ENCODE measurements at places on chromosomes 3 and 15. TPM values are rescaled to one million over a fixed set of nuclear protein-coding genes. Genes with fewer than 3 reads are reported as not detected.

GRCh38 chr3:40120806-40121205, 188.7 kb upstream of the EIF1B start:
- DNase-seq: peak; percentile 8

DNA sequence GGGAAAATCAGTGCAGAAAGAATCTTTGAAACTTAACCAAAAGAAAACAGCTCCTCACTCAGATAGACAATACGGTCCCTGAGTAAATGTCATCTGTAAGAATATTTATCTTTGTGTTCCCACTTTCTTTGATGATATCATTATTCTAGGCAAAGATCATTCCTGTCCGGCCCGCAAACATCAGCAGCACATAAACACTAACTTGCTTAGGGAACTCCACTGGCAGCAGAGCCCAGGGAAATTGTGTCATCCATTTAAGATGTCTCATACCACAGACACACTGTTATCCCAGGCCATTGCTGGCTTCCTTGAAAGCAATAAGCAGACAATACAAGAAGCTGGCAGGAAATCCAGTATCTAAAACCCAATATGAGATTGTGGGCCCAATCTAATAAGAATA, 20.1 kb upstream of the CD96 start:
- no peak for DNase-seq

DNA sequence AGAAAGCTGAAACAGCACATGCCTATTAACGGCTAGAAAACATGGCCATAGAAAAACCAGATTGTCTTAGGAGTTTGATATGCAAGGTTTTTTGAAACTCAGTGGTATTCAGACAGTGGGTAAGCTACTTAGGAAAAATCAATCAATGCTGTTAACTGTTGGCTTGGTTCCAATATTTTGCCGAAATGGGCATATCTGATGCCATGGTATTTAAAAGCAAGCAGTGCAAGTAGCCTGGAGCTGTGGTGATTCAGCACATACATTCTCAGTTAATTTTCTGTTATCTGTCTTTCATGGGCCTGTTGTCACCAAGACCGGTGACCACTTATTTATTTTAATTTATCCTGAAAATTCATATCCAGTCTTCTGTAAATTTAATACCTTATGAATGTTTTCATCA, 17.3 kb upstream of the SUCNR1 start:
- DNase-seq: no peak

GRCh38 chr3:100072326-100073048, 41.8 kb downstream of the FILIP1L start:
- no peak for DNase-seq

GRCh38 chr3:62665627-62666437, 209.4 kb downstream of the CADPS start:
- peak; percentile 60 for DNase-seq

GRCh38 chr3:173750095-173750494, 352.6 kb downstream of the NLGN1 start:
- peak; percentile 88 for DNase-seq

DNA sequence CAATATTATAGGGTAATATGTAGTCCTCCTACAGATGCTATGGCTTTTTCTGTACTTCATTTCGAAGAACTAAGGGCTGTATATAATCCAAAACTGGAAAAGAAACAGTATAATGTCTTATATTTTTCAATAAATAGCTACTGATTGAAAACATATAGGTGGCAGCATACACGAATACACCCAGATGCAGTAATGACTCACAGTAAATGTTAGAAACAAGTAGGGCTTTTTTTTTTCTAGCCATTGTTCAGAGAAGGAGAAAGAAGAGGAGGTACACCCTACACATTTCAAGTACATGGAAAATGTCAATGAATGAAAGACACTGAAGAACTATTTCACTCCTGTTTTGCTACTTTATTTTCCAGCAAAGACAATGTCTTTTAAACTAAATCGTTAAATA, 9.4 kb downstream of the DAZL start:
- DNase-seq: no peak

DNA sequence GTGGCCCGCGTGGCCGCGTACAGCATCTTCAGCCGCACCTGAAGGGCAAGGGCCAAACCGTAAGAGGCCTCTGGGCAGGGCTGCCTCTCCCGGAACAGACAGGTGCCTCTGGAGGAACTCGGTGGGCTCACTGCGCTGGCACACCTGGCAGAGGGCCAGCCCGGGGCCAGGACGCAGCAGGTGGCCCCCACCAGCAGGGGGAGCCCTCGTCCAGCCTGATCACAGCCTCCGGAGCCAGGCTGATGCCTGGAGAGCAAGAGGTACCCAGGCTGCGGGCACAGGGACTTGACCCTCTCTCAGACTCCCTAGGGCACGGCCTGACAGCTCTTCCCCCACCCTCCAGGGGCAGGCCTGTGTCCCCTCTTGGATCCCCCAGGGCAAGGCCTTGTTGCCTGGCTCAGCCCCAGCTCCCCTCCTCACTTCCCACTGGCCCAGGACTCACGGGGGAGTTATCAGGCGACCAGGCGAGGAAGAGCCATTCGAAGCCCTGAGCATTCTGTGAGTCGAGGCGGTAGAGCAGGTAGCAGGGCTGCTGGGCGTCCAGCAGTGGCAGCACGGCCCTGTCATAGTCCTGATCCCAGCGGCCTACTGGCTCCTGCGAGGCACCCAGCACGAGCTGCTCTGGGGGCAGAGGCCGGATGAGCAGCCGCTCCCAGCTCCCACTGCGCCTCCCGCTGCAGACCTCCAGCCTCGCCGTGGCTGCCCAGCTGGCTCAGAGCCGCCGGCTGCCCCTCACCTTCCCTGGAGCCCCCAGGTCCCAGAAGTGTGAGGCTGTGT, 6.2 kb upstream of the TLR9 start:
- peak; percentile 62 for DNase-seq

DNA sequence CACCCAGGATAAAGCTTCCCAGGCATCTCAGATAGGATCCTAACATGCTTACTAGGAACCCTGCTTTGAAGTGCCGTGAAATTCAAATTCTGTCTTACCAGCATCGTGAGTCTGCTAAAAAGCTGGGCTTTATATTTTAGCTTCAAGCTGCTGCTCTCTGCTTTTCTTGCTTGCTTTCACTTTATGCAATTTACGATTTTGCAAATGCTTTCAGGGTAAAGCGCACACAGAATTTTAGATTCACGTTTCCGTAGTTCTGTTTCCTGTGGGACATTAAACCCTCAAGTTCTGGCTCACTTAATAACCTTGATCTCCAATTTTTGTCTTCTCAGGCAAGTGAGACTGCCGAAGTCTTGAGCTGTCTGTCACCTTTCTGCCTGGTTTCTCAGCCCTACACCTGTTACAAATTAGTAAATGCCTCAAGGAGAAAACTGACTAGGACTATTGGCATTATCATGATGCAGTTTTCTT, 170.5 kb upstream of the TGFBR2 start:
- no peak for DNase-seq

DNA sequence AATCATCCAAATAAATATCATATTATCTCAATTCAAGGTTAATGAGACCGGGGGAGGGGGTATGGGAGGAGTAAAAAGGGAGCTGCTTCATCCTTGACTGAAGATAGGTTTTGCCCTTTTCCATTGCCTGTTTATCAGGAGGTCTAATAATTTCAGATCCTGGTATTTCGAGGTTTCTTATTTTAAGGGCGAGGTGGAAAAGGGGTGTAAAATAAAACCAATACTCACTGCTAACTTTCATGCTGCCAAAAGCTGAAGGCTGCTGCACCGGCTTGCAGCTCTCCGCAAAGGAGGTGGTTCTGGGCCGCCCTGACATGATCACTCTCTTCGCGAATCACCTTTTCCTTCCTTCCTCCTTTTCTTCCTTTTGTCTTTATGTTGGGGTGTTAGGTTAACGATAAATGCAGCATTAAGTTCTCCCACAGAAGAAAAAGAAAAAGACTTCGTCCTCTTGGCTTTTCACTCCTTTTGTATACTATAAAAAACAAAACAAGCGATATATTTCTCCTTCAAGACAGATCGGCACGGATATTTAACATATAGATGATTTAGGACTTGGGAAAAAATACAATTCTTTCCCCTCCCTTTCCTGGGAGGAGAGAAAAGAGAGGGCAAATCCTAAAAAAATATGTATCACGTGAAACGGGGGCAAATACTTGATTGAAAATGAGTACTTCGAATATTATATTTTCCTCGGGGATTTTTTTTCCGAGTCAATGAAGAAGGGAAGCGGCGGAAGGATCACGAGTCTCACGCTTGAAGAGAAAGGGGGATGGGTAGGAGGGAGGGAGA, 932 bp downstream of the GSK3B start:
- DNase-seq: peak; percentile 88

- peak; percentile 55 for DNase-seq
Observed at GRCh38 chr15:74787251-74788041, 5.6 kb downstream of the CSK start.

Gene PLSCR2
- not detected for total RNA-seq

Gene BCL2A1
- total RNA-seq: not detected

Gene GP9
- total RNA-seq: not detected

Gene RSRC1
- total RNA-seq: 26.8 TPM

Gene CCR5
- total RNA-seq: not detected

Gene A4GNT
- total RNA-seq: not detected

Gene RNF123
- total RNA-seq: 14.8 TPM

Gene ANKUB1
- total RNA-seq: not detected

All from lung microvascular endothelial cell (primary cell).